Right cardiac atrium (tissue), 5 donors: ENCODE measurements at places on chromosomes 7 and 10.
A peak's percentile ranks its signal among the peaks of the same experiment; 100 is the strongest.

GRCh38 chr10:43225787-43226153 lies 41.1 kb downstream of the RASGEF1A start:
- DNase-seq = peak; percentile 43

- DNase-seq = no peak
These were observed 1.5 kb downstream of the HBP1 start for GRCh38 chr7:107170051-107170915.

DNA sequence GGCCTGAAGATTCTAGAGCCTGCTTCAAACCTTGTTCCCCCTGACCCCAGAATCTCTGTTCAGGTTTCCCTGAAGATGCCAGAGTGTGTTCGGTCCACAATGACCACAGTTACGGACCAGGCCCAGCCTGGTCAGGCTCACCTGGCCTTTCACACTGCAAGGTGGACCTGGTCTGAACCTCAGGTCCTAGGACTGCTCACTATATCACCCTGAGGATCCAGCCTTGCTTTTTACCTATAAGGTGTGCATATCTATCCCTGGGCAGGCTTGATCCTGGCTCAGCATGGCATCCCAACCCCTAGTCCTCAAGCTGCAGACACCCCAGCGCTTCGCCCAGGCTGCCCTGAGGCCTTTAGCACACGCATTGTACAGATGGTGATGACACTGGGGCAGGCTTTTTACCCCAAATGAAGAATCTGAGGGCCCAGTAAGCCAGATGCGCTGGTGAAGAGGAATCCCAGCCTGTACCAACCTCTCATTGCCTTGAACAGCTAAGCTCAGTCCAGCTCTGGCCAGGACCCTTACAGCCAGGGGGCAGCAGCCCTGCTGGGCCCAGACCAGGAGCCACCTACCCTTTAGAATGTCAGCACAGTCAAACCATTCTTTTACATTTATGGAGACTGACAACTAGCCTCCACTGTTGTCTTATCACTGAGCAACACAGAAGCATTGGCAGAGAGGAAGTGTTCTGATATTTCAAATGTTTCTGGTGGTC lies 28.0 kb downstream of the MAT1A start:
- DNase-seq = no peak

DNA sequence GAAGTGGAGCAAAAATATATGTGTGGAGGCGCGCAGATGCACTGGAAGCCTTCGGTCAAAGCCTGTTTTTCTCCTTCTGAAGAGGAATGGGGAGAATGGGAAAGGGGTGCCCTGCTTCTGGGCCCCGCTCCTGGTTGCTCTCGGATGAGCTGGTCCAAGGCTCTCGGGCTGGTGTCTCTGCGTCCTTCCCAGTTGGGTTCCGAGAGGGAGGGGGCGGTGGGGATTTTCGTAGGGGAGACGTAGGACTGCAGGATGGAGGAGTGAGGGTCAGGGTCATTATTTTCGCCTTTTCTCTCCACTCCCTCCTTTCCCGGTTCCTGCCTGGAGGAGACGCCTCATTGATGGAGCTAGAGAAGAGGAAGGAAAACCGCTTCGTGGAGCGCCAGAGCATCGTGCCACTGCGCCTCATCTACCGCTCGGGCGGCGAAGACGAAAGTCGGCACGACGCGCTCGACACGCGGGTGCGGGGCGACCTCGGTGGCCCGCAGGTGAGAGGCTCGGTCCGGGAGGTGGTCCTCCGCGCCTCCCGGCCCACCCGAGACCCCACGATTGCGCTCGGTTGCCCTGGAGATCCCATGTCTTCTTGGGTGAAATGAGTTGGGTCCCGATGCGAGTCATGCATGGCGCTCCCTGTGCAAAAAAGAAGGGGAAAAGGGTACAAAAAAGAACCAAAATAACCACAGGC lies 790 bp downstream of the ADAM22 start:
- no peak for DNase-seq

- no peak for DNase-seq
These were observed 141.1 kb downstream of the CDK14 start for GRCh38 chr7:90736968-90737939.

- no peak for DNase-seq
These were observed 134.7 kb upstream of the GALNT17 start for GRCh38 chr7:70997261-70997660.

DNA sequence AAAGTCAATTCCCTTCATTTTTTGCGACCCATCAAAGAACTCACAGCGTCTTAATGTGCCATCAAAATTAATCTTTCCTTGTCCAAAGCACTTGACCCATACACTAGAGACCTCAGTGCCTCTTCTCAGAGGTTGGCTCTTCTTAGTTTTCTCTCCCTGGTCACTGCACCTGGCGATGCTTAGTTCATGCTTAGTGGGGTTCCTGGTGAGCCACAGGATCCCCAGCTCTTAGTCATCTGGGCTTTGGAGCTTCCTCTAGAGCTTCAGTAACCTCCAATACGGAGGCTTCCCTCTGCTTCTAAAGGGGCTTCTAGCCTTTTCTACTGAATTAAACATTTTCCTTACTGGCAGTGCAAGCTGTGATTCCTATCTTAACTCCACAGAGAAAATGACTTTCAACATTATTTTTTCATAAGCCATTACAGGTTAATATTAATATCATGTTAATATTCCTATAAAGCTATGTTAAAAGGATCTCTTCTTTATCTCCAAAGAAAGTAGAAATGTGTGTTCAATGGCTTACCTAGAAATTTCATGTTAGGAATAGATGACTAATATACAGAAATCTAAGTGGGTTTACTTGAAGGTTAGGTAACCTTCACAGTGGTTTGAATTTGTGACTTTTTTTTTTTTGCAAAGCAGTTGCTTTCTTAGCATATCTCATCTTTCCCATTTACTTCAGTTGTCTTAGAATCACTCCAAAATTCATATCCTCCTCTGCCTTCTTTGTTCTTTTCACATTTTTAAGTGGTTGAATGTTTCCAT lies 295.2 kb downstream of the CAMK1D start:
- no peak for DNase-seq

GRCh38 chr10:28939281-28940157 lies 262.2 kb downstream of the BAMBI start:
- DNase-seq = peak; percentile 81

- DNase-seq = no peak
These were observed 467.2 kb upstream of the NRP1 start for GRCh38 chr10:33801705-33802104.

DNA sequence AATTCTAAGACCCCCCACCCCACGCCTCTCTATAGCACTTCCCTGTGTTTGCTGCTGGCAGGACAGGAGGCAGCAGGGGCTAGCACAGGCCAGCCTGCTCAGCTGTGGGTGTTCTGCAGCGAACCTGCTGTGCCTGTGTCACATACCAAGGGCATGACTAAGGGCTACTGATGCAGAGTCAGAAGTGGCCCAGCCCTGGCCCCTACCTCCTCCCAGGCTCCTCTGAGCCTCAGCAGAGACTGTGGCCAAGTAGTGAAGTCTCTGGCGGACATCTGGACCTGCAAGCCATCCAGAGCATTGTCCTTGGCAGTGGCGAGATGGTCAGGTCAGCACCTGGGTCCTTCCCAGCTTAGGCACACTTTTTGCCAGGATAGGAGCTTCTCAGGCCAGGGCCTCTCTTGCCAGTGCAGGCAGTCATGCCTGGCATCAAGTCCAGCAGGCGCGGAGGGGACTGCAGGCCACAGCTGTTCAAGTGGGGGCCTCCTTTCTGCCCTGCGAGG lies 116.3 kb upstream of the RET start:
- DNase-seq = no peak

GRCh38 chr7:150875791-150876190 lies 23.5 kb downstream of the AOC1 start:
- DNase-seq = no peak

- DNase-seq = no peak
These were observed 15.2 kb upstream of the CPA1 start for GRCh38 chr7:130365088-130365487.

DNA sequence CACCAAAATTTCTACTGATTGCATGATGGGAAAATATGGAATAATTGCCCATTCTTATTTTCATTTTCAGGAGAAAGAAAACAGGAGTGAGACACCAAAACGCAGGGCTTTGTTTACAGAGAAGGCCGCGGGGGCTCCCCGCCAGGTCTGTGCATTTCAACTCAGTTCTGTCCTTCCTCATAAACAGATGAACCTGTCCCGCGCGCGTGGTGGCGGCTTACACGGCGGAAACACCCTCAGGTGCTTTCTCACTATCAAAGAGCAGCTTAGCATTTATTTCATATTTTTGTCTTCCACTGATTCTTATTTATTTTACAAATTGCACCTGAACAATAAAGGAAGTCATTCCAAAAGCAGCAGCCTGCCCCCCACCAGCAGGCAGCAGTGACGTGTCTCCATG lies 579.4 kb downstream of the PTPRN2 start:
- DNase-seq = no peak

GRCh38 chr7:123242467-123243092 lies 42.8 kb upstream of the SLC13A1 start:
- no peak for DNase-seq

- no peak for DNase-seq
These were observed 719.5 kb downstream of the ZWINT start for GRCh38 chr10:55641601-55642000.

DNA sequence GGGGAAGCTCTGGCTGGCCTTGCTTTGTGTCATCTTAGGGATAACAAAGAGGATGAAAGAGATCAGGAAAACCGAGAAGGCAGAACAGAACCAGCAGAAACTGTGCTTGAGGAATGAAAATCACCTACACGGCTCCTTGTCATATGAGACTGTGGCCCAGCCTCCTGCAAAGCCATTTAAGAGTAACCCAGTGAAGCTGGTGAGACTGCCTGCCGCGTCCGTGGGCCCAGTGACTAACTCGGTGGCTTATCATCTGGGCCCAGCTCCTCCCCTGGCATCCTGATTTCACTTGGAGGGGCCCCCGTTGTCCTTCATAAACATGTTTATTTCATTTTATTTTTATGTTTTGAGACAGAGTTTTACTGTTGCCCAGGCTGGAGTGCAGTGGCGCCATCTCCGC lies 30.7 kb downstream of the HTRA1 start:
- DNase-seq = no peak

DNA sequence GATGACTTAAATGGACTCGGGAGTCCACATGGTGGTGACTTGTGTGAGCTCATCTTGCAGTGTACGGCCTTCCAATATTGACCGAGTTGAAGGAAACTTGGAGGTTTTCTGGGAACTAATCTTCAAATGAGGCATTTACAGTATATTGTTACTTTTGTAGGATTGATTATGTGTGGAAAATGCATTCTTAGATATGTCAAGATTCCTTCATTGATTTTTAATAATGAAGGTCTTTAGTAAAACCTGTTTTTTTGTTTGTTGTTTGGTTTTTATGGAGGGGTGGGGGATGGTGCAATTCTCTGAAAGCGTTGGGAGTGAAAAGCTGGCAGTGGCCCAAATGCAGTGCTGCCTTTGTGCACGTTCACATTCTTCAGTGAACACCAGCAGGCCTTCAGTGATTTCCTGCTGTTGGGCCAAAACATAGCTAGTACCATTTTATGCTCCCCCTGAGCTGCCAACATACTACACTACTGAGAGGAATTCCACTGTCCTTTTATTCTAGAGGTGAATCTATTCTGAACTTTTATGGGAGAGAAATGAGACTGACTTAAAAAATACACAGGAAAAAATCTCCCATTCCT lies 50.4 kb downstream of the CCNY start:
- peak; percentile 47 for DNase-seq

DNA sequence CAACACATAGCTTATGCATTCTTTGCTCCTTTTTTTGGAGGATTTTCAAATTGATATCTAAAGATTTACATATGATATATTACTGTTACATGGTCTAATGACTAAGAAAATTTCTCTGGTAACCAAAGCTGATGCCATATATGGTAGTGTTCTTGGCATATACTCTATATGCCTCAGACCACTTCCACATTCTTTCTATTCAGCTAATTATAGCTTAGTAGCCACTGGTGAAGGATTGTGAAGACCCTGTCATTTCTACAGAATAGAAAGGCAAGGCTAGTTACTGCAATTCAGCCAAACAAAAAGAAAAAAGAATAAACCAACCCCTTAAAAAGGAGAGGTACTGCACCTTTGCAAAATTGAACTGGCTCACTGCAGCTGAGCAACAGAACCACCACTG lies 3.7 kb downstream of the PURB start:
- no peak for DNase-seq

- DNase-seq = no peak
These were observed 286.4 kb downstream of the PRPF18 start for GRCh38 chr10:13873196-13873595.

GRCh38 chr10:117656385-117657367 lies 114.1 kb downstream of the EMX2 start:
- no peak for DNase-seq

- peak; percentile 49 for DNase-seq
These were observed at the start of gene SFXN2 for GRCh38 chr10:102714621-102715455. SFXN2 (plus strand) TSS chr10:102714636; CDS start chr10:102726637, 12,001 bp downstream.

- no peak for DNase-seq
These were observed 171.6 kb downstream of the CCDC3 start for GRCh38 chr10:12829831-12830390.

GRCh38 chr7:66076462-66077329 lies 1.1 kb downstream of the ASL start:
- DNase-seq = no peak

DNA sequence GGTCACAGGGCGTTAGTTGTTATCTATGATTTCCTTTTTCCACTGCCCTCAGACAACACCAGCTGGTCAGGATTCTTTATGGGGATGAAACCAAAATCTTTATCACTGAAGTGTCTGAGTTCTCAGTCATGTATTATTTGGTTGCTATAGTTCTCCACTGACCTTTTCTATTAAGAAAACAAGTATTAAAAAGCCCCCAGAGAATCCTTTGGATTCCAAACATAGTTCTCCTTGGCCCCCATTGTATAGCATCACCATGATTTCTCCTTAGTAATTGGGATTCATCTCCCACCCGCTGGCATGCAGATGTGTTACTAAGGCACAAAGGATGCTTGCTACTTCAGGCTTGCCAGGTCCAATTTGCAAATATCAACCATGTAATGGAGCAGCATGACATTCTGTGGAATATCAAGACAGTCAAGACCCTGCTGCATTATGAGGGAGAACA lies 94.3 kb downstream of the IQUB start:
- DNase-seq = no peak

- DNase-seq = no peak
These were observed 350.2 kb downstream of the GATA3 start for GRCh38 chr10:8404721-8405120.

GRCh38 chr10:89810908-89811525 lies 109.6 kb downstream of the KIF20B start:
- DNase-seq = no peak

DNA sequence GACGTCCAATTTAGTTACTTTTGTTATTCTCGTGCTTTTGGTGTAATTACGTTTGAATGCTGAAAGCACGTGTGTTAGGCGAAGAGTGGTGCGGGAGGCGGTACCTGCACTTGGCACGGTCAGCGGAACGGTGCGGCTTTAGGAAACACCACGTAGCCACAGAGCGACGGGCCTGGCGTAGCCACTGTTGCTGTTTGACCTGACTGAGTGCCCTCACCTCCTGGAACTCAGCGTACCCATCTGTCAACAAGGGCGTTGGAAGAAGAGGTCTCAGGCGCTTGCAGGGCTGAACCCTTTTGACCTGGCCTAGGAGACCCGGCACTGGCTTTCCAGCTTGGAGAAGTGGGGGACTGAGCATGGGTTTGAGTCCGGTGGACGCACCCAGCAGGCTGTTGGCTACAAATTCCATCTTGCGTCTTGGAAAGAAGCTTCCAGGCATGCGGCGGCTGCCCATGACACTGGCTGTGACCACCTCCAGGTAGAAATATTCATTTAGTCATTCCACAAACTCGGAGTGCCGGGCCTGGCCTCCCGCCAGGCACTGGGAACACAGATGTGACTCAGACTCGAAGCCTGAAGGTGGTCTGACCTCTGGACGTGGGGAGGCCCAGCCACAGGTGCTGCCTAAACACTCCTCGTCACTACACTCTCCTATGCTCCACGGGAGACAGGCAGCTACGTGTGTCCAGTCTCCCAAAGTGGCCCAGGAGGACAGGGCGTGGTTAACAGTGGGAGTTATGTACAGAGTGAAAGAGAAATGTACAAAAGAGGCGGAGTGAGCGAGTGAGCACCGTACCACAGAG lies 22.2 kb downstream of the FAM20C start:
- DNase-seq = peak; percentile 44
